ENCODE measurements at places on chromosomes 7 and 10. TPM values are rescaled to one million over a fixed set of nuclear protein-coding genes. Genes with fewer than 3 reads are reported as not detected.

DNA sequence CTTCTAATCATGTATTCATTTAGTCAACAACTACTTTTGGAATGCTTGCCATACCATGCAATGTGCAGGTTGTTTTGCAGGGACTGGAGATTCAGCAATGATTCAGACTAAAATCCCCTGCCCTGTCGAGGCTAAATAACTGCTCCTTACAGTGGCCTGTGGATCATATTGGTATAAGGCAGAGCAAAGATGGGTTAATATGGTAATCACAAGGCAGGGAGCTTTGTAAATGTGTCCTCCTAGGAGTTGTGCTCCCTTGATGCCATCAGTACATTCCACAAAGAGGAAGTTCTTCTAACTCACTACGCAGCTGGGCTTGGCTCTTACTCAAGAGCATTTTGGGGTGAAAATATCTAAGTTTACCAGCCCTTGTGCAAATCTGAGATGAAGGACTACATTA is 614 bp upstream of the IFIT2 start:
- DNase-seq, result no peak

DNA sequence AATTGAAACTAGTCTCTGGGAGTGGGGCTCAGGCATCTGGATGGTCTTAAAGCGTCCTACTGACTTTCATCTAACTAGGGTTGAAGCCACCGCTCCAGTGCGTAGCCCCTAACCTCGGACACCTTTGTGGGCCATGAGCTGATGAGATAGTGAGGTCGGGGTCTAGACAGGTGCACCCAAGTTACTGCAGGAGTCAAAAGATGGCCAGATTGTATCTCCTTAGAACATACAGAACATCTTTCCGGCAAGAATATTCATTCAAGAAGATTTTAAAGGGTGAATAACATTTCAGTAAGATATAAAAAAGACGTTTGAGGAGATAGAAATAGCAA is 20.6 kb downstream of the RBM17 start:
- DNase-seq, result no peak

GRCh38 chr7:151565541-151565940 is 45.8 kb upstream of the RHEB start:
- DNase-seq, result no peak

Gene SLC18A3
- total RNA-seq, result not detected

Gene HTR7
- total RNA-seq, result 0.10 TPM

DNA sequence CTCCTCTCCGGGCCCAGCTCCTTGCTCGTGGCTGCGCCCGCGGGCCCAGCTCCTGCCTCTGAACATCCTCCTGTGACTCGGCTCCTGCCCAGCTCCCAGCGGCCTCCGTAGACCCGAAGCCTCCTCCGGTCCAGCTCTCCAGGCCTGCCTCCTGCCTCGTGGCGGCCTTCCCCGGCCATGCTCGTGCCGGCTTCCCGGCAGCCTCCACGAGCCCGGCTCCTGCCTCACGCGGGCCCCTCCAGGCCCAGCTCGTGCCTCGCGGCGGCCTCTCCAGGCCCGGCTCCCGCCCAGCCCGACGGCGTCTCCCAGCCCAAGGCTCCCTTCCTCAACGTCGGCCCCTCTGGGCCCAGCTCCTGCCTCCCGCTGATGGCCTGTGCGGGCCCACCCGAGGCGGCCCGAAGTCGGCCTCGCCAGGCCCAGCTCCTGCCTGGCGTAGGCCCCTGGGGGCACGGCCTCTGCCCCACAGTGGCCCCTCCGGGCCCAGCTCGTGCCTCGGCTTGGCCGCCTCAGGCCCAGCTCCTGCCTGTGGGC is 16.9 kb upstream of the TMEM248 start:
- no peak for DNase-seq

GRCh38 chr10:18658271-18659124 is 733 bp upstream of the ARL5B start:
- no peak for DNase-seq

Measured in left lobe of liver (tissue), 2 donors.